ENCODE measurements at places on chromosomes 5 and 9.

DNA sequence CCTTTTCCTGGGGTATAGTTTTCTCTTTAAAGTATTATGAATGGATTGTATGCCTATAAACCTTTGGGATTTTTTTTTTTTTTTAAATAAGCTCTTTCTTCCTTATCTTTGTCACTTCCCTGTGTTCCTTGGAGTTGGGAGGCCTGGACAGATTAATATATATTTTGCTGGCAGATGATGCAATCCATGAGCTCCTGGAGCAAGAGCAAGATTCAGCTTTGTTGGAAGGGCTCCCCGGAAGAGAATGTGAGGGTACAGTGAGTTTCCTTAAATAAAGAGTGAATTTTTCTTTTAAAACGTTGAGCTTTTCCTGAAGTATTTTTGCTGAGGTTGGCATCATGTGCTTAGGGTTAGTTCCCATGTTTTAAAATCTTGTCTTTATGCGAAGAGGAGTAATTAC is 98.7 kb upstream of the SLC28A3 start:
- DNase-seq = no peak

- DNase-seq = no peak
Measured at GRCh38 chr5:38093855-38094254, 164.5 kb upstream of the EGFLAM start.

DNA sequence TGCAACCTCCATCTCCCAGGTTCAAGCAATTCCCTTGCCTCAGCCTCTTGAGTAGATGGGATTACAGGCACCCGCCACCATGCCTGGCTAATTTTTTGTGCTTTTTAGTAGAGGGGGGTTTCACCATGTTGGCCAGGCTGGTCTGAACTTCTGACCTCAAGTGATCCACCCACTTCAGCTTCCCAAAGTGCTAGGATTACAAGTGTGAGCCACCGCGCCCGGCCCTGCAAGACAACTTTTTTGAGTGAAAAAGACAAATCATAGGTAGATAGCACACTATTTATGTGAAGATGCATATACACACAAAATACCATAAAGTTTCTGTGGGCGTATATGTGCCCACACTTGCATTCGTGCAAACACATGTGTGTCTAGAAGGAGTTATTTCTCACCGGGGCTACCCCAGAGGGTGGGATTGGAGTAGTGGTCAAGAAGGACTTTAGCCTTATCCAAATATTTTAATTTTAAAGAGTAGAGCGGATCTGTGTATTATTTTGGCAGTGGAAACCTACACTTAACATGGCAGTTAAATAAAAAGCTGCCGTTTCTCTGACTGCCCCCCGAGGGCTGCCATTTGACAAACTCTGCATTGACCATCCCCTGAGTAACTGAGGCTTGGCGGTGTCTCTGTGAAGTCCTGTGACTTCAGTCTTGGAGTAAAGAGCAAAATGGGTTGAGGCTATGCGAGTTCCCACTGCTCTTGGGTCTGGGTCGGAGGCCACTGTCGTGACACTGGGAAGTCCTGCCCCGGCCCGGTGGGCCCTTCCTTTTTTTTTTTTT is 93.4 kb upstream of the PTCH1 start:
- no peak for DNase-seq

DNA sequence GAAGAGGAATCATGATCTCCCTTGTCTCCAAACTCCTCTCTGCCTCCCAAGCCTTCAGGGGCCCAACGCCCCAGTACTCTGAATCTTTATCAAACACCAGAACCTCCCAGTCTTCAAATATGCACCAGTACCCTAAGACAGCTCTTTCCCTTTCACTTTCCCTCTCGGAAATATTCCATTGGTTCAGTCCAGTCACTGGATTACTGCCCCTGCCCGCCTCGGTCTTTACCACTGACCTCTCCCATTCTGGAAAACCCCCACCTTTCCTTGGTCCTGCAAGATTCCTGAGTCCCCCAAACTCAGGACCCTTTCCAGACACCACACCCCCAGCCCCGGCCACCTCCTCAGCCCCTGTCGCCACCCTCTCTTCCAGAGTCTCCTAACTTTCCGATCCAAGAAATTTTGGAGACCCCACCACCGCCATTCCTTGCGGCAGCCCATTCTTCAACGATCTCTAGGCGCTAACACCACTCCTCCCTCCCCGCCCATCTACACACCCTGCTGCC is 674 bp downstream of the C5orf15 start:
- DNase-seq = no peak

GRCh38 chr9:84317563-84317962 is 23.0 kb downstream of the SLC28A3 start:
- no peak for DNase-seq

DNA sequence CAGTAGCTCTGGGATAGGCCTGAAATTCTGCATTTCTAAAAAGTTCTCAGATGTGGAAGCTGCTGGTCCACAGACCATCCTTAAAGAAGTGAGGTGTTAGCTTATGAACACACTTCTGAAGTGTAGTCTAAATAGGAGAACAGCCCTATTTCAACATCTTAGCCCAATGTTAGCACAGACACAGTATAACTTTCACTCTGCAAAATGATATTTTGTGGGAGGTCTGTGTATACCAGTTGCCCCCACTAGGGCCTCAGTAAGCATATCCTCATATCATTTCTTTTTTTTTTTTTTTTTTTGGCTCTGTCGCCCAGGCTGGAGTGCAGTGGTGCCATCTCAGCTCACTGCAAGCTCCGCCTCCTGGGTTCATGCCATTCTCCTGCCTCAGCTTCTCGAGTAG is 7.5 kb upstream of the HABP4 start:
- no peak for DNase-seq

DNA sequence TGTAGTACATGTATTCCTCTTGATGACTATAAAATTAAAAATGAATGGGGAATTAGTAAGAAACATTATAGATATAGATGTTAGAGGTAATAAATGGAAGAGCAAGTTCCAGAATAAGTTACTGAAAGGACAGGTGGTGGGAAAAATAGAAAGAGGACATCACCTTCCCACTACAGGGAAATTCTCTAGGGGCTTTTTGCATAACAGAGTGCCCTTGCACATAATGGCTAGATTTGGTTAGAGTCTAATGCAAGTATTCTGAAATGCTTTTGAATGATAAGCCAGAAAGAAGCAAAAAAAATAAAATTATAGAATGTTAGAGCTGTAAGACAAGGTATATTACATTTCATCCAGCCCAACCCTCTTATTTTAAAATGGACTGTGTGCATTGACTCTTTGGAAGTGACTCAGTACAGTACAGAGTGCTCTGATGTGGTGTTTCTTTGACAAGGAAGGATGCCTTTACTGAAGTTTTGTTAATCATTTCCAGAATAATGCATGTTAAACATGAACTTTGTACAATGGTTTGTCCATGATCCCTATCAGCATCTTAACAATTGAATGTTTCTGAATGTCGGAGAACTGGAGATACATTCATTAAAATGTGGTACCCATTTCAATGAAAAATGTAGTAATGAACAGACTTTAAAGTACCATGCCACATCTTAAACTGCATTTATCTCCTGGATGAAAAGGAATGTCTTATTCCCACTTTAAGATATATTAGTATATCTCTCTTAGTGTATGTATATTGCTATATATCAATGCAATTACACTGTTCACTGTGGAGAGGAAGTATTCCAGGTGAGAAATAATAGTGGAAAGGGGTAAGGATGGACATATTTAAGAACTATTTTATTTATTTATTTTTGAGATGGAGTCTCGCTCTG is 391.1 kb downstream of the ADGRV1 start:
- no peak for DNase-seq

DNA sequence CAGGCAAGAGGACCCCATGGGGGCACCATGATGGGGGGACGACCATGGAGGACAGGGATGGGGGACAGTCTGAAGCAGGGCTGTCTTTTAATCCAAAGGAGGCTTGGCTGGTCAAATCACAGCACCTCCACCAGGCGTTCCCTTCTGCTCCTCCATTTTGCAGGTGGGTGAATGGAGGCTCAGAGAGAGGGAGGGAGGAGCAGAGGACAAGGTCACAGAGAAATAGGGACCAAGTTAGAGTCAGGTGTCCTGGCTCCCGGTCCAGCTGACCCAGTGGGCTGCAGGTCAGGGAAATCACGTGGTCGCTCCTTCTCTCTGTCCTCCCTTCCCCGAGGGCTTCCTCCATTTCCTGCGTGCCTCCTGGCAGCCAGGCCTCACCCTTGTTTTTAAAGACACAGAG is 156.4 kb upstream of the SMIM23 start:
- no peak for DNase-seq

- DNase-seq = no peak
Measured at GRCh38 chr9:133153227-133154096, 10.3 kb downstream of the GBGT1 start.

GRCh38 chr9:34321451-34321850 is 7.6 kb downstream of the KIF24 start:
- DNase-seq = no peak

- DNase-seq = no peak
Measured at GRCh38 chr5:68730220-68730978, 363.4 kb upstream of the SLC30A5 start.

- no peak for DNase-seq
Measured at GRCh38 chr5:149358294-149358651, 427 bp downstream of the PCYOX1L start.

DNA sequence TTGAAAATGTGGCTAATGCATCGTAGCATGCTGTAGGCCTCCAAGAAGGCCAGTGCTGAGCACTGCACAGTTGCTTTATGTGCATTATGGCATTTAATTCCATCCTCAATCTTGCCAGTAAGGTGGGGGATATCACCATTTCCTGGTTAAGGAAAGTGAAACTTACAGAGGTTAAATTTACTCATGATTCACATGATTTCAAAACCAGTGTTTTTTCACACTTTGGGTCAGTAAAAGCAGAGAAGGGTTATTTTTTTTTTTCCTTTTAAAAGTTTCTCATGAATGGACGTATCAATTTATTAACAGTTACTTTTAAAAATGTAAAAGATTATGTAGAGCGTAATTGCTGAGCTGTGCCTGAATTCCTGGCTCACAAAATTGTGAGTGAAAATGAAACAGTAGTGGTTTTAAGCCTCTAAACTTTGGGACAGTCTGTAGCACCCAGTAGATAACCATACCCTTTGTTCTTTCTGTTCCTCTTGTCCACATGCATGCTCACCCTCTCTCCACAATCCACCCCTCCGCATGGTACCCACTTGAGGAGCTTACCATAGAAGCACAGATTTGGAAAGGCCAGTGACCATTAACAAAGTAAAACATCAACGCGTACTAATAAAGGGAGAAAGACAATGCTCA is 21.2 kb downstream of the MAST4 start:
- no peak for DNase-seq

DNA sequence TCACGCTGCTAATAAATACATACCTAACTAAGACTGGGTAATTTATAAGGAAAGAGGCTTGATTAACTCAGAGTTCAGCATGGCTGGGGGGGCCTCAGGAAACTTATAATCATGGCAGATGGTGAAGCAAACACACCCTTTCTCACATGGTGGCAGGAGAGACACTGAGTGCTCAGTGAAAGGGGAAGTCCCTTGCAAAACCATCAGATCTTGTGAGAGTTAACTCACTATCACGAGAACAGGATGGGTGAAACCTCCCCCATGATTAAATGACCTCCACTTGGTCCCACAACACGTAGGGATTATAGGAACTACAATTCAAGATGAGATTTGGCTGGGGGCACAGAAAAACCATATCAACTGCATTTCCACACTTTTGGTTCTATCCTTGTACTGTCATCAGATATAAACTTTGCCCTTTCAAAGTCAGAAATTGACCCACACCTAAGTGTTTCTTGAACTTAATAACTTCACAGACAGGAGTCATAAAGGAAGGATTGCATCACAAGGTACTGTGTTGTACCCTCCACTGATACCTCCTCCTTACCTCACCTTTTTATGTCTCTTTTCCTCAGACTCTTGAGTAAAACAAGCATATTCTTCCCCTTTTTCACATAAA is 319.1 kb upstream of the PIK3R1 start:
- DNase-seq = no peak

- no peak for DNase-seq
Measured at GRCh38 chr5:158380661-158381060, 521.7 kb upstream of the CLINT1 start.
